NCI-H510A (cell line): ENCODE measurements at places on chromosomes 7 and 10.
A peak's percentile ranks its signal among the peaks of the same experiment; 100 is the strongest.

- DNase-seq, result no peak
Measured at GRCh38 chr10:91343010-91343409, 67.1 kb upstream of the HECTD2 start.

DNA sequence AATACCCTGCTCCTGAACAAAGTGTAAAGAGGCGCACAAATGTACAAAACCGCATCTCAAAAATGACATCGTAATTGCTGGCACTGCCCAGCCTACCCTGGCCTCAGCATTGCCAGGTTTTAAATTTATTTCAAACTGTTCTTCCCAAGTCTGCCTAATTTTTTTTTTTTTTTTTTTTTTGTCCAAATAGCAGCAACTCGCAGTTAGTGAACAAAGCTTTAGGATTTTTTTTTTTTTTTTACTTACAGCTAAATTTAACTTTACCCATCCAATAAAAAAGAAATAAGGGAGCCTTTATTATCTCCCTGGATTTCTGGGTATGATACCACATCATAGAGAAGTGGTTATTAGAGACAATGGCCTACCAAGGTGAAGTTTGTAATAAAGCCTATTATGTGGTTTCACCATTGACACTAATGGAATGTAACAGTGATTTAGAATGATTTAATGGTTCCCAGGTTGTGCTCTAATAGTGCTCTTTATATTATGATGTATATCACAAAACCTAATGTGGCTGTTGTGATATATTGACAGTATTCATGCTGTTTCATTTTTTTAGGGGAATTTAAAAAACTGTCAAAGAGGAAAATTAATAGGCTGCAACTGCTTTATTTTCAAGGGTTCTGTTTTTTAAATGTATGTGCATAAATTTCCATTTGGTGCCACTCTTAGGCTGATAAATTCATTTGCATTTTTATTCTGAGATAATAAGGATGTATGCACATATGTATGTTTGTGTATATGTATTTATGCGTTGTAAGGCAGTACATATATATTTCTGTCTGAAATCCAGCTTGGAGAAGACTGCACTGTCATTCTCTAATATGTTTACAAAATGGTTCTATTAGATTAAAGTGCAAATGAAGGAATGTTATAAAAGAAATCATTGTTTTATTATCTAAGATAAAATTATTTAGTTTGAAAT, 309.0 kb downstream of the TFEC start:
- no peak for DNase-seq

GRCh38 chr10:130969700-130970099, 341.8 kb downstream of the TCERG1L start:
- no peak for DNase-seq

DNA sequence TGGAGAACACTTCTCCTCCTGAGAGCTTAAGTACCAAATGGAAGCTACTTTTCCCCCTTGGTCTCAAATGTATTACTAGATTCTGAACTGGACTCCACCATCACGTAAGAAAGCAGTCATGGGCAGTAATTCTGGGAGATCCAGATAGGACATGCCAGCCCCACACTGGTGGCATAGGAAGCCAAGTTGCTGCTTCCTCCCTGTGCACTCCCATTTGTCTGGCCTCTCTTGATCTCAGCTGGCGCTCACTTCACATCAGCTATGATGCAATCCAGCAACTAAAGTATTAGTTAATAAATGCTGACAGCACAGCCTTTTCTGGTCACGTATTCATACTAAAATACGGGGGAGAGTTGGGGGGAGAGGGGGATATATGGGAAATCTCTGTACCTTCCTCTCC, 3.4 kb upstream of the IL6 start:
- no peak for DNase-seq

- DNase-seq, result no peak
Measured at GRCh38 chr7:127667017-127667670, 15.2 kb downstream of the SND1 start.

GRCh38 chr7:253581-254336, 36.2 kb upstream of the FOXL3 start:
- DNase-seq, result no peak

GRCh38 chr7:101870361-101871062, 53.1 kb downstream of the CUX1 start:
- no peak for DNase-seq

GRCh38 chr10:624312-624604, 65.2 kb downstream of the DIP2C start:
- no peak for DNase-seq

- DNase-seq, result no peak
Measured at GRCh38 chr7:87413029-87413428, 62.5 kb downstream of the ABCB4 start.

DNA sequence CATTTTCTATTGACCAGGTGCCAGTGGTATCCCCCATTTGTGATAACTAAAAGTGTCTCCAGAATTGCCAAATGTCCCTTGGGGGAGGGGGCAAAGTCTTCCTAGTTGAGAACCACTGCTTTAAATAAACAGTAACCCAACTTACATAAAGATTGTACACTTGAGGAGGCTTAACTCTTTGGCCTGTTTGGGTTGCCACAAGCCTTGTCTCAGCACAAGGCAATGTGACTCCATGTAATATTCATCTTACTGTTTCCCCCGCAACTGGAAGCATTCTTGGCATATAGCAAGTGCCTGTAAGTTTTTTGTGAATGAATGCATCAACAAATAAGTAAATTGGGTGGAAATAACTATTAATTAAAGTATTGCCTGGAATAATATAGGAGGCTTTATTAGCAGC, 108.3 kb downstream of the ANK3 start:
- DNase-seq, result no peak

DNA sequence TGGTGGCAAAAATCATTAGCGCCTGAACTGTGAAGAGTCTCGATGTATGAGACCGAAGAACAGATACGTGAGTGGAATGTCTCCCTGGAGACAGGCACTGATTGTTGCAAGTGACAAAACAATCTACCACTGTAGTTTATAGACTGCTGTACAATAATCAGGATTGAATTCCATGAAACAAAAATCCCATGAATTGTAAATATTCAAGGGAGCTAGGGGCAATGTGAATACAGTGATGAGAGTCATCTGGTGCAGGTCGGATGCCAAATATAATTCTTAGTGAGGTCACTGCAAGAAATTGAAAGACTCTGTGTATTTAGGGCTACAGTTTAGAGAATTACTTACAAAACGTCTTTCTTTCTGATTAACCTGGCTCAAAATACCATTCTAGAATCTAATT, 594.4 kb upstream of the VSTM2A start:
- DNase-seq, result no peak

DNA sequence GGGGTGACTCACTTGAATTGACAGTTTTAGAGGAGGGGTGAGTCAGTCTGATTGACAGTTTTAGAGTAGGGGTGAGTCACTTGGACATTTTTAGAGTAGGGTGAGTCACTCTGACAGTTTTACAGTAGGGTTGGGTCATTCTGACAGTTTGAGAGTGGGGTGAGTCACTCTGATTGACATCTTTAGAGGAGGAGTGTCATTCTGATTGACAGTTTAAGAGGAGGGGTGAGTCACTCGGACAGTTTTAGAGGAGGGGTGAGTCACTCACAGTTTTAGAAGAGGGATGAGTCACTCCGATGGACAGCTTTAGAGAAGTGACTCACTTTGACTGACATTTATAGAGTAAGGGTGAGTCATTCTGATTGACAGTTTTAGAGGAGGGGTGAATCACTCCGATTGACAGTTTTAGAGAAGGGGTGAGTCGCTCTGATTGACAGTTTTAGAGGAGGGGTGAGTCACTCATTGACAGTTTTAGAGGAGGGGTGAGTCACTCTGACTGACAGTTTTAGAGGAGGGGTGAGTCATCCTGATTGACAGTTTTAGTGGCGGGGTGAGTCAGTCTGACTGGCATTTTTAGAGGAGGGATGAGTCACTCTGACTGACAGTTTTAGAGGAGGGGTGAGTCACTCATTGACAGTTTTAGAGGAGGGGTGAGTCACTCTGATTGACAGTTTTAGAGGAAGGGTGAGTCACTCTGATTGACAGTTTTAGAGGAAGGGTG, 595.9 kb downstream of the DNAJB6 start:
- no peak for DNase-seq

DNA sequence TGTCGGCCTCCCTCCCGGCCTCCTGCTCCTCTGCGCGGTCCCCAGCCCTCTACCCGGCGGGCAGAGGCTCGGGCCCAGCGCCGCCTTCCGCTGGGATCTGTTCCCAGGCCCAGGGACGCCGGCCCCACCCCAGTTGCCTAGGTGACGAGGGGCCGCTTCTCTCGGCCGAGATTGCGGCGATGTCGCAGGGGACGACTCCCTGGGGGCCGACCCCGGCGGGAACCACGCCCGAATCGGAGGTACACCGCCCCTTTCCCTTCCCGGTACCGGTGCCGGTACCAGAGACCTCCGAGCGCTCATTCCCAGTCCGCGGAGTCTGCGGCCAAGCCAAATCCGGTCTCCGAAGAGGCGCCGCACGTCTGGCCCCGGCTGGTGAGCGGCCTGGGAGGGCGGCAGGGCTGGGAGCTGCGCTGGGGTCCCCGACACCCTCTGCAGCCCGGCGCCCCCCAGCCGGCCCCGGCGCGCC, at the start of gene CABCOCO1:
Gene CABCOCO1, plus strand, starts transcription at position 136 of the 466 bp plus-strand sequence. Its CDS starts 44 bp downstream, at position 180.
- peak; percentile 33 for DNase-seq

DNA sequence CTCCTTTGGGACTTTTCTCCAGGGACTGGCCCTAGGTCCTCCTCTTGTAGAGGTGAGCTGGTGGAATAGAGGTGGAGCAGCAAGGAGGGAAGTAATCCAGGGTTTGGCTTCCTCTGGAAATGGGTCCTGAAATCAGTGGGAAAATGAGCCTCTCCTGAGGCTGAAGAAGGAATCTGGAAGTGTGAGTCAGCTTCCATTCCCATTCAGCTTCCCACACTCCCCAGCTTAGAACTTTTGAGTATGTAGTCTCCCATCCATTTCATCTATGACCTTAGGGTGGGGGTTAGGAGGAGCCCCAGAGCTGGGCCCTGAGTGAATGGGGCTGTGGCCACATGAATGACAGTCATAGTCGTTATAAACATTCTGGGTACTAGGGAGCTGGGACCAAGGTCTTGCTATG, 17.7 kb downstream of the LDB1 start:
- no peak for DNase-seq

DNA sequence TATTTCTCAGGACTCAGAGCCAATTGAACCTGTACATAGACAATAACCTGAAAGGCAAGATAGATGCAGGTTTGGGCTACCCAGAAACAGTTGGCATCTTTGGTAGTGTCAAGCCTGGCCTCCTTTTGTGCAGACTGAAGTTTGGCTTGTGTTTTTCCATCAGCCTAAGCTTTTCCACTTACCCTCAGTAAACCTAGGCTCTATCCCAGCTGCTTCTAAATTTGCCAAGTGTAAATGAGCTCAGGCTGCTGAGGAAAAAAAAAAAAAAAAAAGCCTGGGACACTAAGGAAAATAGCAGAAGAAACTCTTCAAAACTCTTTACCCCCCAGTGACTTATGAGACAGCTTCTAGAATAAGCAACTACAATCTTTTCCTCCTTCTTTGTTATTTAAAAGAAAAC, 316.3 kb upstream of the SORCS1 start:
- no peak for DNase-seq

DNA sequence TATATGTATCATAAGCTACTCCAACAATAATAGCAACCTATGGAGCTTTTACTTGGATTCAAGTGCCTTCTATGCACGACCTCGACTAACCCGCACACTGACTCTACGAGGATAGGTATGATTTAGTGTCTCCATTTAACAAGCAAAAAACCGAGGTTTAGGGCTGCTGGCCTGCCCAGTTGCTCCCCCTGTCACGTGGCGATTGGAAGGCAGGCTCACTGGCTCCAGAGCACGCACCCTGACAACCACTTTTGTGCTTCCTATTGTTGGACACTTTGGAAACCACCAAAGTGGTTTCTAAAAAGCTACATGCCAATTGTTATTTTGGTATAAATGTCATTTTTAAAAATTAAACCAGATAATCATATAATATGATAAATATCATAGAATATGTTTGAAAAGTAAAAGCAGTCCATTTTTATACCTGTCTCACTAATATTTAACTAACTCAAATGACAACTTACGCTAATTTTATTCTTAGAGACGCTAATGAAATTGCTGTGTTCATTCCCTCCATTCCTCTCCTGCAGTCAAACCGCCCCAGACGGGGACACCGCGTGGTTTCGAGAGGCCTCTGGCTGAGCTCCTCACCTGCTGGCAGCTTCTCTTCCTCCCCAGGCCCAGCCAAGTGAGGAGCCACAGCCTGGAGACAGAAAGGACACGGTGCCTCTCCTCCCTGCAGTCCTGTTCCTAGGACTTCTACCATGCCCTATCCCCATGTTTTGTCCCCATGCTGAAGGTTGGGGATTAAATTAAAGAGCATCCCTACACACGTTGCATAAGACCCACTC, 22.2 kb upstream of the RHEB start:
- DNase-seq, result no peak

DNA sequence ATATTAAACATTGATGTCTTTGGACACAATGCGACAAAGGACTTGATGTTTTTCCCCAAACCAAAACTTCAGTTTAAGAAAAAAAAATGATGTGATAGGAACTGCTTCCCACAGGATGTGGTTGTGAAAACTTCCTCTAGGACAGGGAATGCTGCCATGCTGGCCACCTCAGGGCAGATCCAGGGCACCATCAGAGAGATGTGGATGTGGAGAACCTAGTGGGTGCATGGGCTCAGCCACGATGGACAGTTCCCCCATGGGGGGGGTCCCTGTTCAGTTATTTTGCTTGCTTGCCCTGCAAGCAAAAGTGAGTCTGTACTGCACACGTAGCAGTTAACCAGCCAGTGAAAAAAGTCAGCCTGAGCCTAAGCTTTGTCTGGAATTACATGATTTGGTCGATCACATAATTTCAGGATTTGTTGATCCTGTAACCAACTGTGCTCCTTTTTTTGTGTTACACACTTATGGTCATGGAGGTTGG, 36.3 kb downstream of the LAMB4 start:
- DNase-seq, result no peak

- no peak for DNase-seq
Measured at GRCh38 chr7:7851381-7851780, 117.2 kb upstream of the GLCCI1 start.

DNA sequence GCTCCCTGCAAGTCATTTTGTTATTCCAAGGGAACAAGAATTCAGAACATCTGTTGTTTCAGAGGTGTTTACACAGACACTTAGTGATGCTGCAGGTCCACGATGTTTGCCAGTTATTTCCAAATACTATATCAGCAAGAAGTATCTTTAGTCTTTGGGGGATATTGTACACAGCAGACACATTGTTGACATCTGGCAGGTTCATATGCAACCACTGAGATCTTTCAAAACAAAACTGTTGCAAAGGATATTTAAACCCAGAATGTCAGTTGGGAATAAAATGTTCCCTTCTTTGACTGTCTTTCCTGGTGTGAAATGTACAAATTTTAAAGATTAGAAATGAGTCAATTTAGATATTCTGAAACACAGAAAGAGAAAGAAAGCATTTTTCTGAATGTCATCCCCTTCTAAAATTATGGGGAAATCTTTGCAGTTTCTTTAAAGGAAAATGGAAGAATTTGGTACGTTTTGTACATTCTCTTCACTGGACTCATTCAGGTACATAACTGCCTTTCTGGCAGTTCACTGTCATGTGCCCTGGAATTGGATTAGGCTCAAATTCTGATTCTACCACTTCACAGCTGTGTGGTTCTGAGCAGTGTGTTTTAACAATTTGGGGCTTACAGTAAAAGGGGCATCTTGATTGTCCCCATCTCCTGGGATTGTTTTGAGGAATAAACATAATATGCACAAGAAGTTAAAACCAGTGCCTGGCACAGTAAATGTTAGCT, 40.3 kb upstream of the CELF2 start:
- DNase-seq, result no peak
